ENCODE measurements at places on chromosomes 7 and 10.
A peak's percentile ranks its signal among the peaks of the same experiment; 100 is the strongest.

GRCh38 chr10:83871187-83872081 is 267.9 kb upstream of the GHITM start:
- DNase-seq = peak; percentile 14

DNA sequence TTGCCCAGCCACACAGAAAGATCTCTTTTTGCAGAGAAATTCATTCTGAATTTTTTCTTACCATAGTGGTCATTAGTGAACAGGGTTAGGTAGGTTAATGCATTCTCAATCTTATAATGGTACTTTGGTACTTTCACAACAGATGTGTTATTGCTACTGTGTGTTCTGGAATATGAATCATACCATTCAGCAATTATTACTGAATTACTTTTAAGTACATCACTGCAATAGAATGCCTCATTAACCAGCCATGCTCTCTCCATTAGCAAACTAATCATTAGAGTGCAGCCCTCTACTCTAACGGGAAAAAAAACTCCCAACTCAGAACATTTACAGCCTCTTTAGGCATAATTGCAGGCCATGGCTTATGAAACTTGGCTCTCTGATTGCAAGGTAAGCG is 102.1 kb downstream of the DOCK4 start:
- no peak for DNase-seq

DNA sequence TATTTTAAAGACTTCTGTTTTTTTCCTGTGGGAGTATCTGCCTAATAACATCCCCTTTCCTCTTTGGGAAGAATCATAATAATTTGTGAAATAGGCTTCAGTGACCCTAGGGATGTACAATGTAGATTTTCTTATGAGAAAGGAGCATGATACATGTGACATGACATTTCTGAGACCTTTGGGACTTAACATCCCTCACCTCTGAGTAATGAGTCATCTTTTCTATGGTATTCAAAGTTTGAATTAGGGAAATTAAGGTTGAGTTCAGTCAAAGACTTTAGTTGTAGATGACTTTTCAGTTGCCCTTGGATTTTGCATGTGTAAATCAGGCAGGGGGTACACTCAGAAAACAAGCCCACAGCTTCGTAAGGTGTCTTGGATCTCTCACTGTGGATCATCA is 14.3 kb downstream of the GRK5 start:
- no peak for DNase-seq

DNA sequence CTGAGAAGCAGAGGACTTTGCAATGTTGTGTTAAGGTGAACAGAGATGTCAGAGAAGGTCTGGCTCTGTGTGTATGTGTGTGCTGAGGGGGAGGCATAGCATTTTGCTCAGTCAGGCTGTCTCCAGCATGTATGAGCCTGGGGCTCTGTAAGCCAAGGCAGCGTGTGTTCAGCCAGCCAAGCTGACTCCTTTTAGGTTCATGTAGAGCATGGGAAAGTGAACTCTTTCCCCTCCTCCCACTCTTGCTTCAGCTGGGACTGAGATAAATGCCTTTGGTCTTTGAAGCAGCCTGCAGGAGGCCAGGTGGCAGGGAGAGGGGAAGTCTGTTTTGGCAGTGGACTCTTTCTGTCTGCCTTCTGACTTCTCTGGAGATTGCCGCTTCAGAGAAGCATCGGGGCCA is 3.8 kb downstream of the SFXN2 start:
- peak; percentile 35 for DNase-seq

DNA sequence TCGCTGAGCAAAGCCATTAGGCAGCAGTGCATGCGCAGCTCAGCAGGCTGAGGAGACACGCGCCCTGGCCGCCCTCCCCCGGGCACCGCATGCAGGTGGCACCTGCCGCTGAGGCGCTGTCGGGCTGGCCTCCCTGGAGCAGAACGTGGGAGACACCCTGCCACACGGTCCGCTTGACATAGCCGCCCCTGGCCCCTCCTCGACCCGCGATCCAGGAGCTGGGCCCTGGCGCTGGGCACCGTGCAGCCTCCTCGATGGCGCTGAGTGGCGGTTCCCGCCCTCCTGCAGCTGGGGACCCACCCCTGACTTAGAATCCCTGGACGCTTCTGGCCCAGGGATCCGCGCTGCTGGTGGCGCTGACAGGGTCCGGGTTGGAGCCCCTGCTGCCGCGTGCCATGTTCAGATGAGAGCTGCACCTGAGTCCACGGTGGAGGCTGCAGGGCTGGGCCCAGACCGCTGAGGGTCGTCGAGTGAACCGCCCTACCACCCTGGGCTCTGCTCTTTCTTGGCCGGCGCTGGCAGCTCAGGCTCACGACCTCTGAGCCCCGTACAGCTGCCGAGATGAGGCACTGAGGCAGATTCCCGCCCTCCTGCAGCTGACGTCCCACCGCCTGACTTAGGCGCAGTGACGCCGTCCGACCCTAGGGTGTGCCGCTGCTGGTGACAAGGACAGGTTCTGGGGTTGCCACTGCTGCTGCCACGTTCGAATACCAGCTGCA is 116.8 kb downstream of the OR13A1 start:
- no peak for DNase-seq

GRCh38 chr7:117975476-117975875 is 102.2 kb upstream of the CTTNBP2 start:
- DNase-seq = no peak

GRCh38 chr7:151210087-151210854 is at the start of gene H2BK1:
TSS of gene H2BK1 (minus strand) at chr7:151210488. CDS start at chr7:151210318, 170 bp downstream.
- no peak for DNase-seq

DNA sequence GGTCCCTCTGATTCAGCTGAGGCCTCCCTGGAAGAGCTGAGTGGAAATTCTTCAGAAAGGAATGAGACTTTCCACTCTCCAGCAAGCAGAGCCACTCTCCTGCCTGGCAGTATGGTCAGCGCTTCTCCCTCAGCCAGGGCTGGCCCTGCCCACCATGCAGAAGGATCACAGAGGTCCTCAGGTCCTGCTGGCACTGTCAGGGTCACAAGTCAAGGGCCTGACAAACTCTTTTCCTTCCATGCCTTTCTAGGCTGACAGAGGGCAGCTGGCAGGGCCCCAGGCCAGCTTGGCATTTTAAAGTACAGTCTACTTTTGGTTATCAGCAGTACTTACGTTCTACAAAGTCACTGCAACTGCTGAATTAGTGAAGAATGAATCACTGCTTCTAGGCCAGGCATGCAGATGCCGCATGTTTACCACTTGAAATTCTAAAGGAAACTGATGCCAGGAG is 119.3 kb upstream of the FRMD4A start:
- DNase-seq = peak; percentile 87

DNA sequence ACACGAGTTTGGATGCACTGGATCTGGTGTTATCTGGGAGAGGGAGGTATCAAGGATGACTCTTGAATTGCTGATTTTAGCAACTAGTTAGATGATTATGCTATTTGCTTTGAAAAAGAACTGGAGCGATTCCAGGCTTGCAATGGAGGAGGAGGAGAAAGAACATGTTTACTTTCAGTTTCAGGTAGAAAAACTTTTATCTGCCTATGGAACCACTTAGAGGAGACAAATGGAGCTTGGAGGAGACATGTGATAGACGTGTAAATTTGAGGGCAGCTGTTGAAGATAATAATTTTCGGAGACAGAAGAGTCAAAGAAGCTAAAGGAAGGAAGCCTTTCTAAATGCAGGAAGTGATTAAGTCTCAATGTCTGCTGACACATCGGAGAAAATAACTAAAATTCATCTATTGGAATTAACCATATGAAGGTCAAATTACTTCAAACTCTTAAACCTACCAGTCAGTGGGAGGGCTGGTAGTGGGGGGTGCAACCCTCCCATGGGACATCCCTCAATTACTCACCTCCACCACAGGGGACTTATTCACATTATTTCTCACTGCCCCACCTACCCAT is 56.4 kb upstream of the GNAI1 start:
- peak; percentile 18 for DNase-seq

GRCh38 chr7:26428571-26428970 is 136.9 kb downstream of the SNX10 start:
- no peak for DNase-seq

GRCh38 chr7:133583545-133584171 is 330.8 kb downstream of the EXOC4 start:
- no peak for DNase-seq

- peak; percentile 86 for DNase-seq
These were observed 178.3 kb downstream of the CDCA7L start for GRCh38 chr7:21767300-21767900.

DNA sequence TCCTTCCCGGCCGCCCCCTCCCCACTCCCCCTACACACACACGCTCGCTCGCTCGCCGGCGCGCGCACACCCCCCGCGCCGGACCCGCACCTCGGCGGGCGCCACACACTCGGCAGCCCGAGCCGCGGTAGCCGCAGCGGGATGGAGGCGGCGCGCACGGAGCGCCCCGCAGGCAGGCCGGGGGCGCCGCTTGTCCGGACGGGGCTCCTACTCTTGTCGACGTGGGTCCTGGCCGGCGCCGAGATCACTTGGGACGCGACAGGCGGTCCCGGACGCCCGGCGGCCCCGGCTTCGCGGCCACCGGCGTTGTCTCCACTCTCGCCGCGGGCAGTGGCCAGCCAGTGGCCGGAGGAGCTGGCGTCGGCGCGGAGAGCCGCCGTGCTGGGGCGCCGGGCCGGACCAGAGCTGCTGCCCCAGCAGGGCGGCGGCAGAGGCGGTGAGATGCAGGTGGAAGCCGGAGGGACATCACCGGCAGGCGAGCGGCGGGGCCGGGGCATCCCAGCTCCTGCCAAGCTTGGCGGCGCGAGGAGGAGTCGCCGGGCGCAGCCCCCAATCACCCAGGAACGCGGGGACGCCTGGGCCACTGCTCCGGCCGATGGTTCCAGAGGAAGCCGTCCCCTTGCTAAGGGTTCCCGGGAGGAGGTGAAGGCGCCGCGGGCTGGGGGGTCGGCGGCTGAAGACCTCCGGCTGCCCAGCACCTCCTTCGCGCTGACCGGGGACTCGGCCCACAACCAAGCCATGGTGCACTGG is at the start of gene SORCS3:
SORCS3 (plus strand) TSS at position 104 of the 750 bp plus-strand sequence.
- no peak for DNase-seq

GRCh38 chr7:17928055-17928454 is 12.2 kb downstream of the SNX13 start:
- DNase-seq = no peak

GRCh38 chr10:13717936-13718772 is 131.4 kb downstream of the PRPF18 start:
- DNase-seq = peak; percentile 90

GRCh38 chr7:126957443-126957842 is 295.3 kb downstream of the GRM8 start:
- DNase-seq = no peak

DNA sequence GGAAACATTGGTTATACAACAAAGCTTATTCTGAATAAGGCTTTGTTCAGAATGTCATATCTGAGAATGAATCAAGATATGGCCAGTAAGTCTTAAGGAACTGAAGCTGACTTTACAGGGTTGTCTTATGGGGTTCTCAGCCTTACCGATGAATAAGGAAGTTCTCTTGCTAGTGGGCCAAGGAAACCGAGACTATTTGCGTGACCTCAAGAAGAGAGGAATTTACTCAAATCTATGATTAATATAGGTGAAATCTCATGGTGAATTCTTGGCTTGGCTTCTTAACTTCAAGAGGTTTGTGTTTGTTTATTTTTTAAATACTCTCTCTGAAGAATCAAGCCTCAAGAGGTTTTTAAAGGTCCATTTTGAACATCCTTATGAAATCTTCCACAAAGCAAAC is 4.7 kb upstream of the MRLN start:
- peak; percentile 12 for DNase-seq

- DNase-seq = no peak
These were observed 425.3 kb downstream of the INHBA start for GRCh38 chr7:41277561-41277960.

- DNase-seq = peak; percentile 73
These were observed 126.0 kb downstream of the KCNMA1 start for GRCh38 chr10:77511498-77512218.

- no peak for DNase-seq
These were observed 135.5 kb downstream of the CD36 start for GRCh38 chr7:80773787-80774508.

GRCh38 chr10:132252412-132252811 is 55.3 kb downstream of the STK32C start:
- no peak for DNase-seq

- peak; percentile 86 for DNase-seq
These were observed 22.2 kb downstream of the ENTPD7 start for GRCh38 chr10:99681553-99681952.

- no peak for DNase-seq
These were observed 192.6 kb upstream of the LYZL2 start for GRCh38 chr10:30821994-30822692.

DNA sequence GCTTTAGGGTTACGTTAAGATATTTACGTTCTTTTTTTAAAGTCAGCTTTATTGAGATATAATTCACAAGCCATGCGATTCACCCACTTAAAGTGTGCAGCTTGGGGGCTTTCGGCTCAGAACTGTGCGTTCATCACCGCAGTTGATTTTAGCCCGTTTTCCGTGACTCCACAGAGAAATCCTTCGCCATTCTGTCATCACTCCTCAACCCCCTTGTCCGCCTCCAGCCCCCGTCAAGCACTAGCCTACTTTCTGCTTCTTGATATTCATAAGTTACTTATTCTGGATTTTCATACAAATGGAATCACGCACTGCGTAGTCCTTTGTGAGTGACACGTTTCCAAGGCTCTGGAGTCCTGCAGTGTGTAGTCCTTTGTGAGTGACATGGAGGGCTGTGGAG is 20.4 kb downstream of the FAM20C start:
- no peak for DNase-seq

DNA sequence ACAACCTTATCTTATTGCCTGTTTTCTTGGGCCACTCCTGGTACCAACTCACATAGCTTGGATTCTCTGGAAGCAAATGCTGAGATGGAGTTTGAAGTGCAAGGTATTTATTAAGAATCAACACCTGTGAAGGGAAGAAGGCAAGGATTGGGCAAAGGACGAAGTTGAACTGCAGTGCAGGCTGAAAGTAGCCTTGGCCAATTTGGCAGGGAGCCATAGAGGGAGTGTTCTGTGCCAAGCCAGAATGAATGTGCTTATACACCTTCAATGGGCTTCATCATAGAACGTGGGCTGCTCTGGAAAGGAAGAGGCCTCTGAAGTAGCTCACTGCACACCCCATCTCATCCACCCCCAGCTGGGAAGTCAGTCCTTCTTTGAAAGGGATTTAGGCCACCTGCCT is 79.8 kb upstream of the IFRD1 start:
- DNase-seq = no peak

GRCh38 chr10:3397231-3397630 is 224.6 kb upstream of the PITRM1 start:
- DNase-seq = no peak
